ENCODE measurements at places on chromosomes 3 and 15. TPM values are rescaled to one million over a fixed set of nuclear protein-coding genes. Genes with fewer than 3 reads are reported as not detected.

Gene PLSCR5
- not detected for total RNA-seq

Gene CCDC54
- not detected for total RNA-seq

Gene NLGN1
- total RNA-seq: not detected

Gene AGBL1
- total RNA-seq: not detected
